Activated T-cell treated with anti-CD3 and anti-CD28 coated beads for 24 hours (primary cell): ENCODE measurements at places on chromosomes 13 and 19.
A peak's percentile ranks its signal among the peaks of the same experiment; 100 is the strongest.

DNA sequence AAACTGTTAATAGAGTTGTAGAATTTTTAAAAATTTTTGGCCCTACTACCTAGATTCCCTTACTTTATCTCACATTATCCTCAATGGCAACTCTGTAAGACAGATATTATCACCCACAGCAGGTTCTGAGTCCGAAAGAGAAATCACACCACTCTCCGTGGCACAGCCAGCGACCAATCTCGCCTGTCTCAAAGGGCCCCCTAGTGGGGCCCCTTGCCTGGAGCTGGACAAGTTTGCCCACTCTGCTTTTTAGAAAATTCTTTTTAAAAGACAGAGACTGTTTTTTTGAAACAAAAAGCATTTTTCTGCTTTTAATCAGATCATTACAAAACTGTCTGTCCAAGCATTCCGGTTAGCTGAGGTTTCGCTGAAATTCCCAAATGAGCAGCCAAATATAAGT lies 21.7 kb downstream of the PHF11 start:
- DNase-seq = no peak

DNA sequence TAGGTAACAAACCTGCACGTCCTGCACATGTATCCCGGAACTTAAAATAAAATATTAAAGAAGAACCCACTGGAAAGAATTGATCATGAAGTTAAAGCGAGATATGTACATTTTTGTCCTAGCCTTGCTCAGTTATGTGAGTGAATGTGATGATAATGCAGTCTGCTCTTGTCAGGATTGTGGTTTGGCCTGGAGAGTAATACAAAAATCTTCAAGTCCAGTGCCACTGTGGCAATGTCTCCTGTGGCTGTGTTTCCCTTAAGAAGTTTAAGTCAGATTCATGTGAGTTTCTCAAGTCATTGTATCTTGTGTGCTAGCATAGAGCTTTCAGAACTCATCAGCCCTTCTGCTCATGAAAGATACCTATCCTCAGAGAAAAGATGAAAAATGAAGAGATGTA lies 18.0 kb upstream of the ITGBL1 start:
- DNase-seq = no peak

DNA sequence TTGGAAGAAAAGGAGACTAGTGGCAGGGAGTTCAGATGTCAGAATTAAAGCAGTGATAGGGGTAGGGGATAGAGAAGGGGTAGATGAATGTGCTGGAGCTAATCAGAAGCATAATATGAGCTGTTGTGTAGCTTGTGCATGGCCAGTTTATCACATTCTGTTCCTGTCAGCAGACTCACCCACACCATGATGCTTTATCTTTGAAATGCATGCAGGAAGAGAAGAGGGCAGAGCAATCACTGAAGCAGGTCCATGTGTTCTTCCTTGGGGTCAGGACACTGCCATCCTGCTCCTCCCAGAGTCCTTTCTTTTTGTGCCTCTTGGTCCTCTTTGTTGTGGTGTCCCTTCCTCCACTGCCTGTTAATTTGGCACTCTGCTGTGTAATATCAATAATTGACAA lies 5.8 kb downstream of the CHAMP1 start:
- DNase-seq = no peak

GRCh38 chr19:39046037-39046821 lies 13.9 kb upstream of the FBXO27 start:
- no peak for DNase-seq

DNA sequence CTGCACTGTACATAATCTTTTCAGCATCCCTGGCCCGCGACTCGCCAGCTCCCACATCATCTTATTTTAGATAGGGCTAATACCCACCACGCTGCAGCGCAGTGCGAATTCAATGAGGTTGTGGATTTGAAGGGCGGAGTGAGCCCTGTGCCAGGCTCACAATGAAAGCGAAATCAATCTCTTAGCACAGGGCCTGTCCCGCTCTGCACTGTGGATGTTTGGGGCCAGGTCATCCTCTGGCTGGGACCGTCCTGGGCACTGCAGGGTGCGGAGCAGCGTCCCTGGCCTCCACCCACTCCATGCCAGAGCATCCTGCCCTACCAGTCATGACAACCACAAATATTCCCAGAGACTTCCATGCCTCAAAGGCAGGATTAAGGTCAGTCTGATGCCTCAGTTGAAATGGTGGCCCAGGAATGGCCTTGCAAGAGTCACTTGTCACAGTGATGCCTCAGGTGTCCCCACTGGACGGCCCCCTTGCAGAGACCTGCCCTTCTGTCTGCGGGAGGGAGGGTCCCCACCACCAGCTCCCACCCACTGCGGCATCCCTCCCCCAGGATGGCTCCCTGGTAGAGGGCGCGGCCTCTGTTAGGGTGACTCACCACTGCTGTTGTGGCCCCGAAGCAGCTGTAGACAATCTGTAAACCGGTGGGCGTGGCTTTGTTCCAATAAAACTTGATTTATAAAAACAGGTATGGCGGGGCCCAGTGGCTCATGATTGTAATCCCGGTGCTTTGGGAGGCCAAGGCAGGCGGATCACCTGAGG lies 5.6 kb downstream of the UHRF1 start:
- peak; percentile 64 for DNase-seq

- no peak for DNase-seq
Observed at GRCh38 chr13:67138970-67139369, 91.2 kb downstream of the PCDH9 start.

GRCh38 chr13:43647471-43647870 lies 139.3 kb downstream of the ENOX1 start:
- no peak for DNase-seq

GRCh38 chr13:95809429-95809828 lies 132.5 kb downstream of the DNAJC3 start:
- DNase-seq = no peak

DNA sequence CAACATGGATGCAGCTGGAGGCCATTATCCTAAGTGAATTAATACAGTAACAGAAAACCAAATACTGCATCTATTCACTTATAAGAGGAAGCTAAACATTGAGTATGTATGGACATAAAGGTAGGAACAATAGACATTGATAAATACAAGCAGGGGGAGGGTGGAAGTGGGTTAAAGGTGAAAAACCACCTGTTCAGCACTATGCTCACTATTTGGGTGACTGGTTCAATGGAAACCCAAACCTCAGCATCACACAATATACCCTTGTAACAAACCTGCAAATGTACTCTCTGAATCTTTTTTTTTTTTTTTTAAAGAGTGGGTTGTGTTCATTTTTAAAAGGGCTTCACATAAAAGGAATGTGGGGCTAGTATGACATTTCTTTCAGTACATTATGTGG lies 26.9 kb upstream of the CPB2 start:
- DNase-seq = no peak

DNA sequence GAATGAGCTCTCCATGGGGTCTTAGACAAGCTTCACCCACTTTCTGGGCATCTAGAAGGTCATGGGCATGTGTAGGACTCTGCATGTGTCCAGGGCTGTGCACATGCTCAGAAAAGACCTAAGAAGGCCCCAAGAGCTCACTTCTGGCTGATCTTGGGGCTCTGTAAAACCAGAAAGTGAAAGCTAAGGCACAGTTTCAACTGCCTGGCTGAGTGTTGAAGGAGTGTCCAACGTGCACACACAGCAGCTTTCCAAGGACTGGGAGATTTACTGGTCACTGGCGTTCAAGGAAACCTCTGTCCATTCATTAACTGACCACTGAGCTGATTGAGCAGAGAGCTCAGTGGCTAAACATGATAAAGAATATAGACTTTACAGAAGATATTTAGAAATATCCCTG lies 137.9 kb downstream of the KATNAL1 start:
- no peak for DNase-seq

DNA sequence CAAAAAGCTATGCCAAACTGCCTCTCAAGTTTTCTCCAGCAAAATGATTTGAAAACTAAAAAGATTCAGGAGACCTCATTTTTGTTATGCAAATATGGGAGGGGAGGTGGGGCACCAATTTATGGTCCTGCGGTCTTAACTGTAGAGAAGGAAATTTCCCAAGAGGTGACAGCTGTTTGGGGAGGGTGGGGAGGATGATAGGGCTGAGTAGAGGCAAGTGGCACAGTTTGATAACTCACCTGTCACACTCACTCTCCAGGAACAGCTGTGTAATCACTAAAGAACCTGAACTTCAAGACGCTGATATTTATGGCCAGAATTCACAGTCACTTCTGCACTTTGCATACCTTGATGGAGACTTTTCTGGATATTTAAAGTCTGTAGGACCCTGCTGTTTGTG lies 232.9 kb upstream of the STARD13 start:
- DNase-seq = no peak

DNA sequence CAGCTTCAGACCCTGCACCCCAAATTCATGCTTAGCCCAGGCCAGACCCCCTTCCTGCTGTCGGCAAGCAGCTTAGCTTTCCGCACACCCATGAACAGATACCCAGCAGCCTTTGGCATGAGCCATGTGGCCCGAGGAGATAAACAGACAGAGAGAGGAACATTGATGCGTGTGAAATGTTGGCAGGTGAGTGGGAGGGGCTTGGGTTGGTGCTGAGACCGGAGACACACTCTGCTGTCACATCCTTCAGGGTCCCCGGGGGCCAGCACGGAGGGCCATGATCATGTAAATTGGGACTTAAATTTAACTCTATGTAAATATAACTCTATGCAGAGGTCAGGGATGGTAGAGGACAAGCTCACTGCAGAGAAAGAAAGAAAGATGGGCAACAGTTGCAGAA lies 1.5 kb downstream of the CD22 start:
- no peak for DNase-seq

DNA sequence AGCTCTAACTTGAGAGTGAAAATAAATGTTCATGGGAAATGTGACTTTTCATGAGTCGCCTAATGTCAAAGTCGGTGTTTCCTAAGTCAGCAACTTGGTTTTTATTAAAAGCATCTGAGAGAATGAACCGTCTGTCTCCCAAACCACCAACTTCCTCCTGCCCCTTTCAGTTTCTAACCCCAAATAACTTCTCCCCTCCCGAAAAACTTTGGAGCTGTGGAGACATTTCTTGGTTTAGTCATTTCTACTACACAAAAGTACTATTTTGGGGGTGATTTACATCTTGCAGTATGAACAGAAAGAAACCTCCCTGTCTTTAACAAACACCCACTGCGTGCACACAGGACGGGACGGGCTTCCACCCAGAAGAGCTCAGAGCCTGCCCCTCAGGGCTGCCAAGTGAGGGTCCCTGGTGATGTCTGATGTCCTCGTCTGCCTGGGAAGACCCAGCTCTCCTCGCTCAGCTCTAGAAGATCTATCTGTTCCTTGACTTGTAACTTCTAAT lies 65.0 kb downstream of the RASA3 start:
- peak; percentile 37 for DNase-seq

DNA sequence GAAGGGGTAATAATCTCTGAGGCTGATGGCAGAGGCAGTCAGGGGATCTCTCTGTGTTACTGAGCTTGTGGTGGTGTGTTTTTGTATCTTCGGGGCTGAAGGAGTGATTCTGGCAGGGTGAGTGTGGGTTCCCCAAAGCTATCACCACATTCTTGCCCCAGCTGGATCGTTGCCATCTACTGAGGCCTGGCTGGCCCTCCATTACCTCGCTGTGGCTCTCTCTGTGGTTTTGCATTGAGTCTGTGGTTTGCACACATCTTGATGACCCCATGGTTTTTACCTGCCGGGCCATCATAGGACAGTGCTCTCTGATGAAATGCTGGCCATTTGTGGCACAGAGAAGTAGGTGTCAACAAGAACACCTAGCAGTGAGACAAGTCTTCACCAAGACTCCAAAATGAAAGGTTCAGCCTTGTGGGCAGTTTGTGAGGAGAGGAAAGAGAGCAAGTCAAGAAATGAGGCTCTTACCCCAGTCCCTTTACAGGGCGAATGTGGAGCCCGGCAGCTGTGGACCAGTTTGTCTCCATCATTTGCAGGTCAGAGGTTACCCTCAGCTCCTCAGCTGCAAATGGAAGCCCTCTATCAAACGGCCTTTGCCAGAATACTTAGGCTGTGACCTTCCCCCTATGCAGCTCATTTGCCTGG lies 69.0 kb upstream of the NPAS1 start:
- DNase-seq = no peak

DNA sequence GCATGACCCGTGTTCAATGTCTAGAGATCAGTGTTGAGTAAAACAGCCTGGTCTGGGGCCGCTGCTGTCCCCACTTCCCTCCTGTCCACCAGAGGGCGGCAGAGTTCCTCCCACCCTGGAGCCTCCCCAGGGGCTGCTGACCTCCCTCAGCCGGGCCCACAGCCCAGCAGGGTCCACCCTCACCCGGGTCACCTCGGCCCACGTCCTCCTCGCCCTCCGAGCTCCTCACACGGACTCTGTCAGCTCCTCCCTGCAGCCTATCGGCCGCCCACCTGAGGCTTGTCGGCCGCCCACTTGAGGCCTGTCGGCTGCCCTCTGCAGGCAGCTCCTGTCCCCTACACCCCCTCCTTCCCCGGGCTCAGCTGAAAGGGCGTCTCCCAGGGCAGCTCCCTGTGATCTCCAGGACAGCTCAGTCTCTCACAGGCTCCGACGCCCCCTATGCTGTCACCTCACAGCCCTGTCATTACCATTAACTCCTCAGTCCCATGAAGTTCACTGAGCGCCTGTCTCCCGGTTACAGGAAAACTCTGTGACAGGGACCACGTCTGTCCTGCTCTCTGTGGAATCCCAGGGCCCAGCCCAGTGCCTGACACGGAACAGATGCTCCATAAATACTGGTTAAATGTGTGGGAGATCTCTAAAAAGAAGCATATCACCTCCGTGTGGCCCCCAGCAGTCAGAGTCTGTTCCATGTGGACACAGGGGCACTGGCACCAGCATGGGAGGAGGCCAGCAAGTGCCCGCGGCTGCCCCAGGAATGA lies 1.5 kb upstream of the CEACAM5 start:
- DNase-seq = peak; percentile 58

DNA sequence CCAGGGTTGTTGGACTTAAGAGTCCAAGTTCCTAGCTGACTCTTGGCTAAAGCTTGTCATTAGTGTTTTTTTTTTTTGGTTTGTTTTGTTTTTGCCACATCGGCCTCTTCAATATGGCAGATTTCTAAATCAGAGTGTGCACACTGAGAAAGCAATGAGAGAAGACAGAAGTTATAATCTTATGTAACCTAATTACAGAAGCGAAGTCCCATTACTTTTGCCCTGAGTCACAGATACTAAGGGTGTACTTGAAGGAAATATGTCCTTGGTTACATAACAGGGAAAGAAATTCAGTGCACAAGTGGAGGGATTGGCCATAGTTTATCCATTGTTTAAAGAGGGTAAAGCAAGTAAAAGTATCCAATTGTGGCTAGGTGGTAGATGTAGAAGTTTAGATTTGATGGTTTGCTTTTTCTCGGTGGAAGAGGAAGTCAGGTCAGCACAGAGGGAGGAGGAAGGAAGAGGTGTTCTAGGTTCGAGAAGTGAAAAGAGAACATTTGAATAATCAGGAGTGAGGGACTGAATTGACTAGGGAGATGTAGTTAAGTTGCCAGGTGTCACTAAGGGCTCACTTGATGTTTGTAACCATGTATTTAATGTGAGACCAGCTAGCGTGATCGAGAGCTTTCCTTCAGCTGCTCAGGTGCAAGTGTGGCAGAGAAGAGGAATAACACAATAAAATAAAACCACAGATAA lies 12.2 kb downstream of the GTF2F2 start:
- no peak for DNase-seq

GRCh38 chr13:87052731-87053130 lies 618.4 kb upstream of the SLITRK5 start:
- DNase-seq = no peak
